ENCODE measurements at places on chromosomes 5 and 9.
A peak's percentile ranks its signal among the peaks of the same experiment; 100 is the strongest.

- DNase-seq: no peak
These were observed 11.8 kb upstream of the CXXC5 start for GRCh38 chr5:139636207-139636792.

DNA sequence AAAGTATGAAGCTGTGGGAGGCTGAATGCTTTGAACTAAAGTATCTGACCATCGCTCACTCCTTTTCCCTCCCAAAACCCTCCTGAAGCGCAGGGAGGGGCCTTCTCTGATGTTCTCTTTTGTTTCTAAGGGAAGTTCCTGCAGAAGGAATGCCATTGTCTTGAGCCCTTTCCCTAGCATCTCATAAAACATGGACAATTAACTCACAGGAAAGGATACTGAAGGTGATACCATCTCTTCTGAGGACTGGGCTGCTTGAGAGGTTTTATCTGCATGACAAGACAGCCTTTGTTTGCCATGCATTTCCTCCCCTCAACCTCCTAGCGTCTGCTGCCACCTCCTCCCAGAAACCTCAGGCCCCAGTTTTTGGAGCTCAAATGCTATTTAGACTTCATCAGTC is 4.3 kb upstream of the RMND5B start:
- no peak for DNase-seq

DNA sequence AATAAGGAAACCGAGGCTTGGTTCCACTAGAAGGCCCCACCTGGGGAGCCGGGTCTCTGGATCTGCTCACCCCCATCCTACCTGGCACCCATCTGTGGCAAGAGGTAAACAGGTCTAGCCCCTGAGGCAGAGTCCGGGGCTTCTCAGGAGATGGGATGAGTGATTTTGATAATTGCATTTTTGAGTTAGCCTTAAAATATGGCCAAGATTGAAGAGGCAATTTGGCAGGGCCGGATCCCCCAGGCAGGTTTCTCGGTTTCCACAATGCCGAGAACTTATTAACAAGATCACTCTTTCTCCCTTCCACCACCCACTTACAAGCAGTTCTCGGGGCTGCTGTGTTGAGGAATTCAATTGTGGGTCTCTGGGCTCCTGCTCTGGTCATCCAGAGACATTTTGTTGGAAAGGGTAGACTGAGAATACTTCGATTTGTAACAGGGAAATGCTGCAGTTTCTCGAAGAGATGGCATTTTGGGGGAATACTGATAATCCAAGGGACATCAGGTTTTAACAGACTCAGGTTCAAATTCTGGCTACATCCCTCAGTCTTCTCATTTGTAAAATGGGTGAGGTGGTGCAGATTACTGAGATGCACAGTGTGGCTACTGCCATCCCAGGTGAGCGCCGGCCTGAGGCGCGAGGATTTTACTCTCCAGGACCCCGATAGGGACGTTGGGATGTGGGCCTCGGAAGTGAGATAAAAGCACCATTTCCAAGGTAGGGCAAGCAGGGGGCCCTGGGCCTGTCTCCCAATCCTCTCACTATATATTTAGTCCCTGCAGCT is 194.2 kb downstream of the CDK5RAP2 start:
- DNase-seq: no peak

GRCh38 chr9:19471737-19472648 is 63.2 kb downstream of the ACER2 start:
- DNase-seq: peak; percentile 8

GRCh38 chr9:93126151-93126781 is 7.8 kb downstream of the NINJ1 start:
- no peak for DNase-seq

GRCh38 chr5:132808448-132808847 is 4.7 kb upstream of the SOWAHA start:
- no peak for DNase-seq

GRCh38 chr5:163409384-163409783 is 28.0 kb upstream of the CCNG1 start:
- no peak for DNase-seq

DNA sequence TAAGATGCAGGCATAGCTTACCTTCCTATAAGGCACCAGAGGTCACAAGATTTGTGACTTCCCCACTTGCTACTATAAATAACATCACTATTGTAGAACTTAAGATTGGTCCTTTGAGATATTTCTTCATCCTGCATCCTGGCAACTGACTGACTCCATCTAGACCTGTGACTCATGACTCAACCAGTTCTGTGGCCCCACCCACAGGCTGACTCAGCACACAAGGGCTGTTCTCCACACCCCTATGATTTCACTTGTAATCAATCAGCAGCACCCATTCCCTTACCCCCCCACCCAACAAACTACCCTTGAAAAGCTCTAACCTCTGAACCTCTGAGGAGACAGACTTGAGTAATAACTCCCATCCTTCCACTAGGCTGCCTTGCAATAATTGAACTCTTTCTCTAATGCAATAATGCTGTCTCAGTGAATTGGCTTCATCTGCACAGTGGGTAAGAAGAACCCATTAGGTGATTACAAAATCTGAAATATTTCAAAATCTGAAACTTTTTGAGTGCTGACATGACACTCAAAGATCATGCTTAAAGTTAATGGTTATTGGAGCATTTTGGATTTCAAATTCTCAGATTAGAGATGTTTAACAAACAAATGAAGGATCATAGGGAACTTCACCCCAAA is 296.7 kb downstream of the ARL15 start:
- DNase-seq: no peak

DNA sequence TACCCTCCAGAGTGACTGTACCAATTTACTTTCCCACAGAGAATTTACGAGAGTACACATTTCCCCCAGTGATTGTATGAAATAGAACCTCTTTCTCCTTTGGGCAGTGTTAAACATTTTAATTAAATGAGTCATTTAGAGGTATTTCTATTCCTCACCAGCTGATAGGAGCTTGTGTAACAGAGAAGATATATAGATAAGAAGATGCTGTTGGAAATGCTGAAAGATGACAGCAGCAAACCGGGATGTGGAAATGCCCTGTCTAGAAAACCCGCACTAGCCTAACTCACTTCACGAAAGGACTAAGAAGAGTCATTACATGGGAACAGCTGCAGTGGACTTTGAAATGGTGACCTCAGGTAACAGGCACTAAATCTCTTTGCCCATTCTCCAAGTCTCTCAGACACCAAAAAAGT is 68.3 kb downstream of the LPAR1 start:
- no peak for DNase-seq

GRCh38 chr5:123439709-123440108 is 16.5 kb upstream of the CEP120 start:
- DNase-seq: no peak

- DNase-seq: no peak
These were observed 590.7 kb downstream of the ACTL7B start for GRCh38 chr9:108265065-108265464.

- no peak for DNase-seq
These were observed 12.7 kb upstream of the THG1L start for GRCh38 chr5:157718519-157718918.

DNA sequence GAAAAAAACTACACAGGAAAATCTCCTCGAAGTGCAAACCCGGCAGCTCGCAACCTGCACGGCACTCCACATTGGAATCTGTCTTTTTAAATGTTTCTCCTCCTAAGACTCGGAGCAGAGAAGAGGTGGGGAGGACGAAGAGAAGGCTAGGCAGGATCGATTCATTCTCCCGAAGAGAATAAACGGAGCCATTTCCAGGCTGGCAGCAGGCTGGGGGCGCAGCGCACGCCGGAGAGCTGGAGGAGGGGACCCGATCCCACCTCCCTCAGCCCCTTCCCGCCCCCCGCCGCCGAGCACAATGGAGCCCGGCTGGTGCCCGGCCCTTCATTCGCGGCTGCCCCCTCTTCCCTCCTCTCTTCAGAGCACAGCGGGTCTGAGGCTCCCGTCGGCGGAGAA is 628 bp downstream of the HOMER1 start:
- DNase-seq: peak; percentile 14

DNA sequence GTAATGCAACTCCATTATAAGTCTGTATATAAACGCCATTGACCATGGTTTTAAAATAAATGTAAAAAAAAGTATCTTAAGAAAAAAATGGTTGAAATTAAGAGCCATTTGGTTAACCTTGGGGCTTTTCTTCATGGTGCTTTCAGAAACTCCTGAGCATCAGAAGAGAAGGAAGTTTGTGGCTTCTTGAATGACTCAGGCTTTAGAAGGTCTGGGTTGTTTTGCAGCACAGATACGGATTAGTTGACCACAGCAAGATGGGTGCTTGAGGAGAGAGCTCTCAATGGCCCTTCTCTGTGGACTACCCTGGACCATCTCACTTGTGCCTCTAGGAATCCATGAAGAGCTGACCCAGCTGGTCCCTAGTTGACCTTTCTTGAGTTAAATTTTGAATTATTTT is 189.5 kb downstream of the TMEM38B start:
- DNase-seq: no peak

DNA sequence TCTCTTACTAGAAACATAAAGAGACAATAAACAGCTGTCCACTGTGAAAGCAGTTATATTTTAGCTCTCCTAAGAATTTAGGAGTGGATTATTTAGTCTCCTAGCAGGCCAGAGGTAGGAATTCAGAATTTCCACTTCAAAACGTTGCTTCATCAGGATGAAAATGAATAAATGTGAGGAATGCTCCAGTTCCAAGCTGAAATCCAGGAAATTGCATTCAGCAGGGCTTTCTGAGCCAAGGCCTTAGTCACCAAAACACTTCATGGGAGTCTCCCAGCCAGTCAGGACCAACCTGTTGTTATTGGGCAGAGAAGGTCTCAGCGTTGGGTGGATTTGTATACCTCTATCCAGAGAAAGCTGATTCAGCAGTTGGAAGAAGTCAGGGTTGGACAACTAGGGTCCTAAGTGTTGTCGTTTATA is 1040.3 kb downstream of the TLE1 start:
- DNase-seq: no peak

- DNase-seq: no peak
These were observed 172.1 kb downstream of the GABBR2 start for GRCh38 chr9:98536542-98537173.

- no peak for DNase-seq
These were observed 38.7 kb upstream of the UBTD2 start for GRCh38 chr5:172322028-172322965.

- DNase-seq: no peak
These were observed 53.2 kb upstream of the CKMT2 start for GRCh38 chr5:81179959-81180358.

GRCh38 chr9:107260437-107261081 is 22.5 kb upstream of the RAD23B start:
- peak; percentile 3 for DNase-seq

DNA sequence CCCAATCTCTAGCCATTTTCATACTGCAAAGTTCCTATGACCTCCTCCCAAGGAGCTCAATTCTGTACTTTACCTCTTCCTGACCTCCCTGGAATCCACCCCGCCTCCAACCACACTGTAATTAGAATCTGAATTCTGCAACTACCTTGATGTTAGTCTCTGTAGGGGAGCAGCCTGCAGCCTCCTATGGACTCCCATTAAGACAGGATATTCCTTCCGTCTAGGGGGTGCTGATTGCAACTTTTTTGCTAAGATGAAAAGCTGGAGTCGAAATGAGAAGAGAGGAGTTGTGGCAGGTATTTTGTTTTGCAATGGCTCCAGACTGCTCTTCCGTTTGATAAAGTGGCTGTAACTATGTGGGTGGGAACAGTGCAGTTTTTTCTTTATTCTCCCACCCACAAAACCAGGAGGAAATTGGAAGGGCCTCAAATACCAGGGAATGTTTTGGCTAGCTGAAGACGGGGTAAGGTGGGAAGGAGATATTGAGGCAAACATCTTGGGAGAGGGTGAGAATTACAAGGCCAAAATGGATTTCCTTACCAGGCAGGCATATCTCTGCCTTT is 23.8 kb downstream of the ANXA2R start:
- no peak for DNase-seq

DNA sequence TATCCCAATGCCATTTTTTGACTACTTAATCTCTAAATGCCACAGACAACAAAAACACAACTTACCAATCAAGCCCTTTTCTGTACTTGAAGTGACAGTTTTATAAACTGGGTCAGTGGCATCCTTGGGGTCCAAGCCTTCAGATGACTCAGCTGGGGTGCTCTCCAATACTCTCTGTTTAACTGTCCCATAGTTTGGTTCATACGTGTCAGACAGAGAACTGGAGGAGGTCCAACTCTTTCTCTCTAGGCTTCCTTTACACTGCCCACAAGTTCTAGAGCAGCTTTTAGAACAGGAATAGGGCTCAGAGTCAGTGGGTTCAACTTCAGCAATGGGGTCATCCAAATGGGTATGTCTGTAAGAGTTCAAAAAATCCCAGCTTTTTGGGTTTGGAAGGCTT is 166.9 kb downstream of the CDC42SE2 start:
- no peak for DNase-seq

GRCh38 chr5:139178935-139179334 is 19.2 kb downstream of the SIL1 start:
- peak; percentile 28 for DNase-seq

DNA sequence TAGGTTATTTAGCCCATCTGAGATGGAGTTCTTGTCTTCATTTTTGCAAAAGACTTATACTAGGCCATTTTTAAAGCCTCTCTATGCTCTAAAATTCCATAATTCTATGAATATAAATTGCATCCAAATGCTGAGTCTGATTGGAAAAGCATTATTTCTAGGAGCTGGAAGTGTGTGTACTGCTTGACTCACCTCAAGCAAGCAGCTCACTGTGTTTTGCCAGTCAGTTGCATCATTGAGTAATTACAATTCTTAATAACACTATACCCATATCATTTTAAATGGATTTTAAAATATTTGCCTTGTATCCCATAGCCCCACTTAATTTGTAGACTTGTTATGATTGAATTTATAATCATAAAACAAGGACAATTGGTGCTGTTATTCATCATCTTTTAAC is 161.0 kb downstream of the PAM start:
- no peak for DNase-seq

GRCh38 chr5:179294891-179295777 is 50.1 kb downstream of the ADAMTS2 start:
- no peak for DNase-seq

GRCh38 chr5:94498199-94498598 is 120.2 kb downstream of the KIAA0825 start:
- no peak for DNase-seq

- no peak for DNase-seq
These were observed 142.5 kb downstream of the FSTL4 start for GRCh38 chr5:133469846-133470245.

- no peak for DNase-seq
These were observed 113.5 kb upstream of the SARDH start for GRCh38 chr9:133851693-133852092.

DNA sequence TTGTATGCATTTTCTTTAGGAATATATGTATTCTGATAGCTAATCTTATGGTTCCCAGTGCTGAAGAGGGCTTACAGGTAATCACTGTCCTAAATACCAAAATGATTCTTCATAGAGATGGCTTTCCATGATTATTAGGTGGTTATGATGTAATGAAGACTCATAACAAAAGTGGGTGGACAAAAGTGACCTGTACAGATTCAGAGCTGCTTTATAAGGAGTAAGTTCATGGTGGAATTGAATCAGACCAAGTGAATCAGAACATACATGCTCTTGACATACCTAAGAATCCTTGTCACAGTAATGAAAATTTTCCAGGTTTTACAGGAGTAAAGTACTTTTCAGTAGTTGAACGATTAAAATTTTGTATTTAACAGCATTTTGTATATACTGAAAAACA is 105.6 kb downstream of the NIPBL start:
- DNase-seq: no peak

- DNase-seq: no peak
These were observed 128.0 kb downstream of the PIP5K1B start for GRCh38 chr9:68832861-68833518.

- no peak for DNase-seq
These were observed 130.2 kb downstream of the TTC39B start for GRCh38 chr9:15176836-15177235.
